ENCODE measurements at places on chromosomes 2 and 18.

- DNase-seq, result no peak
Observed at GRCh38 chr2:237885111-237885930, 25.9 kb downstream of the RAMP1 start.

- DNase-seq, result no peak
Observed at GRCh38 chr2:237539681-237540080, 26.7 kb upstream of the PRLH start.

DNA sequence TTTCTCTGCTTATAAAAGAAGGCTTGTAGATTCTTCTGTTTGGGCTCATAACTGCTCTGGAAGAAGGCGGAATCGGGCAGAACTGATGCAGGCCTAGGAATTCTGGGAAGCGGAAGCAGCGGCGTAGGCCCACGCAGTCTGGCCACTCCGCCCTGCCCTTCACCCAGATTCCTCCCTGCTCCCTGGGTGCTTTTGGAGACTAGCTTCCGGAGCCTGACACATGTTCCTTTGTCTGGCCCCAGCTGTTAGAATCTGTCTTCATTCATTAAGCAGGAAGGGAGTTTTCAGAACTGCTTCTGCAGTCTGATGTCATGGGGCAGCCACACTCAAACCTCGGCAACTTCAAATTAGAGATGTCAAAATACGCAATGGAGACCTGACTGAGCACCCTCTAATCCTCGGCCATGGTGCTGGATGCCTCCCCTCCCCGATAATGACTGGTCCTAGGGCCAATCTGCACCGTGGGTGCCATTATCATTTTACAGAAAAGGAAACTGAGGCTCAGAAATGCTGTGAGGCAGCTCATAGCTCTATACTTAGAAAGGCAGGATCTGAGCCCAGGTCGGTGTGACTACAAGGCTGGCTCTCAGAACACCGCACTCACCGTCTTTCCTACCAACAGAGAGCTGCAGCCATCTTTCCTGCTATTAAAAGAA is 275.7 kb downstream of the MYCN start:
- DNase-seq, result no peak

GRCh38 chr2:62686012-62686685 is 19.4 kb upstream of the EHBP1 start:
- no peak for DNase-seq

DNA sequence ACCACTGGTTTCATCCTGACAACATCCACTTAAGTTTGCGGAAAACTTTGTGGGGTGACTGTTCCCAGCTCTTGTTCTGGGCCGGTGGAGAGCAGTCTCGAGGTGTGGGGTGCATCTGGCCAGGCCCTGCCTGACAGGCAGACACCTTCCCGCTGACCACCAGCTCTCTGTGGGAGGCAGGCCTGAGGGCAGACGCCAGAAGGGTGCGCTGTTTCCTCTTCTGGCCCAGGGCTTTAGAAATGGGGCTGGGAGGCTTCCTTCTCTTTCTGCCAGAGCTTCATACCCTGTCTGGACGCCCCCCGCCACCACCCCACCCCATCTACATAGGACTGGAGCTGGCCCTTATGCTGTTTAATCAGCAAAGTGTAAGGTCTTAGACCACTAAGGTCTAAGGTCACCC is 263.8 kb downstream of the LOXHD1 start:
- DNase-seq, result no peak

- no peak for DNase-seq
Observed at GRCh38 chr18:13934676-13935075, 19.3 kb upstream of the MC2R start.

GRCh38 chr2:28344756-28345373 is 47.8 kb upstream of the FOSL2 start:
- DNase-seq, result no peak

GRCh38 chr18:56541340-56541739 is 97.1 kb downstream of the TXNL1 start:
- no peak for DNase-seq

DNA sequence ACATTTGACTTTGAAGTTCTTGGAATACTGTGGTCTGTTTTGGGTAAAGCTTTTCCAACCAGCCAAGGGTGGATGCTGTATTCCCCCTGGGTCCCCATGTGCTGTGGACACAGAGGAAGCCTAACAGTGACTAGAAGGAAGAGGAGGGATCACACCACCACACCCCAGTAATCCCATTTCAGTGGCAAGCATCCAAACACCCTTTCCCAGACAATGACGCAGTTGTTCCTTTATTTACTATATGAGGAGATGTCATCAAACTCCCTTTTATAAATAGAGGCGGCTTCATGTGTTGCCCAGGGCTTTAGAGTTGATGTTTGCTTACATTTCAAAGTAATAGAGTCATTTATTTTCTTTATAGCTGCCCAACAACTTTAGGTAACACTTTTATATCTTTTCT is 959.4 kb upstream of the GYPC start:
- DNase-seq, result no peak

GRCh38 chr2:159199761-159200465 is 86.6 kb downstream of the WDSUB1 start:
- no peak for DNase-seq

DNA sequence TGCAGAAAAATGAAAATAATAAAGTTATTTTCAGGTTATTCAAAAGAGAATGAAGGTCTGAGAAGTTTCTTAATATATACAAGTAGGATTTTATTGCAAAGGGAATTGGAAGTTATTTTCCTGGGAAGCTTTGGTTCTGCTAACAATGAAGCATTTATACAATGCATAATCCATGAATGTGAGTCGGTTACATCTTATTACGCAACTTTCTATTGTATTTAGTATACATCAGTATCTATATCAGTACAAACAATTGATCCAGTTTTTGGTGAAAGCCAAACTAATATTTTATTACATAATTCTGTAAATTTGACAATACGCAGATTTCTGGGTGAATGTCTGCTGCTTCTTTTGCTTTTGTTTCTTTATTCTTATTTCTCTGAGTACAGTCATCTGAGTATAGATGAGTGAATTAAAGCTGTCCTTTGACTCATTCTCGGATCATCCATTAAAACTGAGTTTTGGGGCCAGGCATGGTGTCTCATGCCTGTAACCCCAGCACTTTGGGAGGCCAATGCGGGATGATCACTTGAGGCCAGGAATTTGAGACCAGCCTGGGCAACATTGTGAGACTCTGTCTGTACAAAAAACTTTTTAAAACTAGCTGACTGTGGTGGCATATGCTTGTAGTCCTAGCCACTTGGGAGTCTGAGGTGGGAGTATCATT is 108.5 kb downstream of the SOCS6 start:
- no peak for DNase-seq

GRCh38 chr2:219065484-219065883 is 4.8 kb upstream of the IHH start:
- DNase-seq, result no peak

DNA sequence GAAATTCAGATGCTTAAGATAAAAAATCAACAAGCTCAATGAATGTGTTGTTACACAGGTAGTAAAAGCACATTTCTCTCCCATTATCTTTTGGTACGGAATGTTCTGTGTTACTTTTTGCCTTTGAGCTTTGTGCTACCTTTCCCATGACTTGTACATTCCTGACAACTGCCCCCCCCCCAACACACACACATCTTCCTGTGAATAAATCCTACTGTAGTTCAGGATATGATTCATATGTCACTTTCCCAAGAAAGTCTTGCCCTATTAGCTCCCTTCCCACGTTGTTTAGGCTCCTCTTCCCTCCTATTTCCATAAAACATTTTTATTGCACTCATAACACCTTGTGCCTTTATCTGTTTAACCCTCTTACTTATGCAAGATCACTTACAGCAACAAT is 442.6 kb upstream of the LRATD1 start:
- no peak for DNase-seq

DNA sequence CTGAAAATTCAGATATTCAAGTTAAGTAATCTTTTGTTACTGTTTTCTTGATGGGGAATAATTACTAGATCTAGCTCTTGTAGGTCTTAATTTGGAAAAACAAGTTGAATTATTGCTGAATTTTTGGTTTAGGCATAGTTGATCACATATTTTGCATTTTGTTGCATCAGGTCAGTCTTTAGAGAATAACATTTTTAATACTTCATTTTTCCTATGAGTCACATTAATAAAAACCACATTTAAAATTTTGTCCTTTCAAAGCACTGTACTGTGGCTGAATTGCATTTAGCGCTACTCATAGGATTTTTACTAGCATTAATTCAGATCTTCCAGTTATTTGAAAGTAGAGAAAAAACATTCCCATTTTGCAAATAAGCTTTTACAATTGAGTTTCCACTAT is 23.2 kb downstream of the MAP4K4 start:
- peak; percentile 47 for DNase-seq

GRCh38 chr2:147086715-147087114 is 758.1 kb upstream of the ACVR2A start:
- DNase-seq, result no peak

DNA sequence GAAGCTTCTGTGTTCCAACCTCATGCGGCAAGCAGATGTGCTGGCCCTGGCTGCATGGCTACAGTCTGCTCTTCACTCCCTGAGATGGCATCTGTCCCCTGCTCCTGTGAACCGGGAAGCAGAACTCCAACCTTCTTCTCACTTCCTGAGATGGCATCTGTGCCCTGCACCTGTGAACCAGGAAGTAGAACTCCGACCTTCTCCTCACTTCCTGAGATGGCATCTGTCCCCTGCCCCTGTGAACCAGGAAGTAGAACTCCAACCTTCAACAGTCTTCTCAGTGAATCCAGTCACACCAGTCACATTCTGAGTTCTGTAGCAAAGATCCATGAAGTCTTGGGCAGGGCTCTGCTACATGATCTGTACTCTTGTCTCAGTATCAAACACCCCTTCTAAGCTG is 887.2 kb upstream of the KLHL29 start:
- DNase-seq, result no peak

GRCh38 chr18:45837283-45838070 is 12.0 kb downstream of the SIGLEC15 start:
- no peak for DNase-seq

DNA sequence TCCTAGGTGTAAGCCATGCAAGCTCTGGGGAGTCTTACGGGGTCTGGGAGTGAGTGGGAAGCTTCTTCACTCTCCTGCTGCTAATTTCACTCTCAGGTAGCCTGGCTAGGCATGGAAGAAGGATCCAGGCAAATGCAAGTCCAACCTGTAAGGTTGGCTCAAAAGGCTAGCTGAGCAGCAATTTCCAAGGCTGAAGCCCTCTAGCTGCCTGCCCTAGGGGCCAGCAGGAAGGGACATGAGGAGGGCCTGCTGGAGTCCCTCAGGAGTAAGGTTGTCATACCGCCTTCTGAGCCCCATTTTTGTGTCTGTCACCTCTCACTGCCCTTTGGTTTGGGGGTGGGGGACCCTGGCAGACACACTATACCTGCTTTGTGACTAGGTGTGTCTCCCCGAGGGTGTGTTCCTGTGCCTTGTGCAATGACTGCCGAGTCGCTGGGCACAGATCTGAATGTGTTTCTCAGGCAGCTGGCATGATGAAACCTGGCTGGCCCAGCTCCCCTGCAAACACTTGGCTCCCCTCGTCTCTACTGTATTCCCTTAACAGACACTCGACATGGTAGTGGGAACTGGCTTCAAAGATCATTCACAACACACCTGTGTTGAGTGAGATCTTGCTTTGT is 123.9 kb upstream of the FAM136A start:
- no peak for DNase-seq

- no peak for DNase-seq
Observed at GRCh38 chr18:34697891-34698290, 12.2 kb upstream of the DTNA start.

- no peak for DNase-seq
Observed at GRCh38 chr18:77777163-77777562, 527.5 kb downstream of the GALR1 start.

- no peak for DNase-seq
Observed at GRCh38 chr2:159516241-159516758, 100.0 kb downstream of the BAZ2B start.

- no peak for DNase-seq
Observed at GRCh38 chr2:221106241-221106640, 465.9 kb downstream of the EPHA4 start.

- DNase-seq, result no peak
Observed at GRCh38 chr2:128092656-128093055, 1.7 kb downstream of the UGGT1 start.

GRCh38 chr2:219285373-219285735 is 6.2 kb downstream of the DNAJB2 start:
- DNase-seq, result no peak

DNA sequence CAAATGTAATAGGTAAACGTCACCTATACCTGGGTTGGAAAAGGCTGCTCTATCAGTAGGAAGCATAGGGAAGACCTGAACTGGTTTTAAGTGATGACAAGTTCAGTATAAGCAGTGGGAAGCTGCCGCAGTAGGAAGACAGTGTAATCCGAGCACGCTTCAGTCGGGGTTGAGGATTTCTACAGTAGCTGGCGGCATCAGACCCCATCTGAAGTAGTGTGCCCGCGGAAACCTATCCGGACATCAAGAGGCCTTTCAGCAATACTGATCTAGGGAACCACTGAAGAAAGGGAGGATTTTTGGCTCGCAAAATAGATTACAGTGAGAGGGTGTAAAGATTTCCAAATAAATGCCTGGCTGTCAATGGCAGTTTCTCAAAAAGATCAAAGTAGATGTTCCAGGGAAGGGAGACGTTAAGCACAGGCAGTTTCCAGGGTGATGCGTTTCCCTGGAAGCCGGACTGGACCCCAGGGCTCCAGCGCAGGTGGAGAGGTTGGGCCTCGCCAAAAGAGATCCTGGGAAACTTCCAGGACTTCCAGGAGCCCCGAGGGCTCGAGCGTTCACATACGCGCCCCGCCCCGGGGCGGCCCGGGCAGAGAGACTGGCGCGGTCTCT is 5.3 kb downstream of the LOXL3 start:
- DNase-seq, result no peak

DNA sequence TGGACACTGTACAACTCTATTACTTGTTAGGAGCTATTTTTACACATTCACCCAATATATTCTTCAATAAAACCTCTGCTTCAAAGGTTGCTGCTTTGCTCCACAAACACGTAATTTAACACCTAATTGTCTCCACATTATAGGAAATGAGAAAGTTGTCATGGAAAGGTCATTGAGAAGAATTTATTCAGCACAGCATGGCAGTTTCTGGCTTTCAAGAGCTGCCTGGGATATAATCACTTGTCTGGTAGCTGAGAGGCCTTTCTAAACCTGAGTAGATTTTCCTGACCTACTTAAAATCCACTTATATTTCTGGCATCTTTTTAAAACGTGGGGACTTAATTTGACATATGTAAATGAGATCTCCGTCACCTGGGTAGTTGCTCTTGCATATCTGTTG is 216.1 kb downstream of the ZNF804A start:
- no peak for DNase-seq

GRCh38 chr2:99867770-99868169 is 274.6 kb downstream of the AFF3 start:
- no peak for DNase-seq

GRCh38 chr18:1599196-1599595 is 694.5 kb downstream of the ADCYAP1 start:
- no peak for DNase-seq

DNA sequence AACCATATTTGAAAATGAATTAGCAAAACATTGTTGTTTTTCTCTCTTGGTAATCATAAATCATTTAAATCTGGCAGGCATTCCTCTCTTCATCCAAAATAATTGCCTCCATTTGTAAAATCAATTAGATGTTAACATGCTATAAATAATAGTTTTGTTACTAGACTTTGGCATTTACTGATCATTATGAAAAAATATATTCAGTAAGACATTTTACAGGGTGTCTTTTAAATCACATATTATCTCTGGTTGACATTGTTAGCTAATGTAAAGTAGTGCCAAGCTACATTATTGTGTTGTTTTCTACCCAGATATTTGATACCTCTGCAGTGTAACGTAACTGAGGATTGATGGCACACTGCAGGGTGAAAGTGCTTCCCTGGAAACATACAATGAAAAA is 31.8 kb upstream of the DLX1 start:
- no peak for DNase-seq

GRCh38 chr2:51484605-51485004 is 452.7 kb upstream of the NRXN1 start:
- DNase-seq, result no peak
